Activated CD8-positive, alpha-beta T cell treated with anti-CD3 and anti-CD28 coated beads, Interleukin-2, amount 10 ng/mL, durations not matched to agents 7 days and 5 days (primary cell): ENCODE measurements at places on chromosomes 13 and 19. TPM values are rescaled to one million over a fixed set of nuclear protein-coding genes. Genes with fewer than 3 reads are reported as not detected.
A peak's percentile ranks its signal among the peaks of the same experiment; 100 is the strongest.

- DNase-seq, result no peak
- no peaks in the 10 kb centered on the region for H3K4me1 ChIP-seq
- no peak overlapping the region for H3K27ac ChIP-seq
- no peak overlapping the region for H3K4me3 ChIP-seq
These were observed 307.5 kb downstream of the TBC1D4 start for GRCh38 chr13:75174481-75174880.

DNA sequence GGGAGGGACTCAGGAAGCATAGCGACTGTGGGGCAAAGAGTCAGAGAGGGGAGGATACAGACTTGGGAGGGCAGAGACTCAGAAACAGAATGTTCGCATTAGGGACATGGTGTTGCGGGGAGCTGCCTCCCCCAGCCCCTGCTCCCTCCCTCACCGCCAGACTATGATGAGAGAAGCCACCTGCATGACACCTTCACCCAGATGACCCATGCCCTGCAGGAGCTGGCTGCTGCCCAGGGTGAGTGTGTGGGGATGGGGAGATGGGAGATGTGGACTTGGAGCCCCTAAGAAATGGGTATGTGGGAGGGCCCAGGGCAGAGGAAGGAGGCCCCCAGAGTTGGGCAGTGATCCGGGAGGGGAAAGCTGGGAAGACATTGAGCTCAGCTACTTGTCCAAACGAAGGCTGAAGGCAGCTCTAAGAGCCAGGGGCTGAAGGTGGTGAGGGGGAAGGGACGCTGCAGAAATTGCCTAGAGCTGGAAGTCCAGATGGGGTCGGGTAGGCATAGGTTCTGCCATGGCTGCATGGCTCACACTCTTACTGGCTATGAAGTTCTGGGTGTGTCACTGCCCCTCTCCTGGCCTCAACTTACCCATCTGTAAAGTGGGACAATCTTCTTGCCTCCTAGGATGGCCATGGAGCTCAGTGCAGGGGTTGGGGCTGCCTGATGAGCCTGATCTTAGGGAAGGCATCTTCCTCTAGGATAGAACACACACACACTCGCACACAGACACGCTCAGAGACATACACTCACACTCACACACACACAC is 1.4 kb downstream of the SPACA6 start:
- H3K4me3 ChIP-seq, result no peak overlapping the region
- DNase-seq, result no peak
- H3K27ac ChIP-seq, result no peak overlapping the region
- H3K36me3 ChIP-seq, result no peaks in the 10 kb centered on the region

DNA sequence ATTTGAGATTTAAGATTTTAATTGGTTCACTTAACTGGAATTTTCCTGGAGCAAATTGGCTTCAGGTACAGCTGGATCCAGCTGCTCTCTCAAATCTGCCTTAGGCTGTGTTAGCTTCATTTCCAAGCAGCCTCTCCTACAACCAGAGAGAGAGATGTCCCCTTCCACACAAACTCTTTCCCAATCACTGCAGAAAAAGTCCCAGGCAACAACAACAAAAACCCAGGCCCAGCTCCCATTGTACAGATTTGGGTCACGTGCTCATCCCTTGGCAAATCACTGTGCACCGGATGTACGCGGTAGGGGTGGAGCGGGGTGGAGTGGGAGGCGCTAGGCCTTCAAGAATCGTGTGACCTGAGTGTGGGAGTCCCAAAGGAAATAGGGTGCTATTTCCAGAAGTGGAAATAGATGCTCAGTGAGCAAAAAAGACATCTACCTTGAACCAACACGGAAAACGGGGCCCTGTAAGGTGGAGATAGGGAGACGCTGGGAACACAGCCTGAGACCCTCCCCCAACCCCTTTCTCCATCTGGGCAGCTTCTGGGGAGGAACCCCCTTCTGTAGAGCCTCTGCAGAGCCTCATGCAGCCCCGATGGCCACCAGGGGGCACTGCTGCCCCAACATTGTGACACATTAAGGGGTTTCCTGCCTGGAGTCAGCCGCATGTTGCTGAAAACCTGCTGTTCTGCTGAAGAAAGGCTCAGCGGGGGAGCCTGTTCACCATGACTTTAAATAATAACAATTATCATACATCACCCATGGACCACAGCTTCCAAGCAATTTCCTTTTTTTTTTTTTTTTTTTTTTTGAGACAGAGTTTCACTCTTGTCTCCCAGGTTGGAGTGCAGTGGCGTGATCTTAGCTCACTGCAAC is 25.4 kb downstream of the HPN start:
- H3K27ac ChIP-seq, result no peak overlapping the region
- no peaks in the 10 kb centered on the region for H3K27me3 ChIP-seq
- peaks cover 13% of the 10 kb centered on the region for H3K4me1 ChIP-seq
- H3K4me3 ChIP-seq, result no peak overlapping the region

- no peaks in the 10 kb centered on the region for H3K27me3 ChIP-seq
- H3K36me3 ChIP-seq, result no peaks in the 10 kb centered on the region
- no peak overlapping the region for H3K4me3 ChIP-seq
- DNase-seq, result no peak
These were observed 830.2 kb upstream of the SPRY2 start for GRCh38 chr13:81171065-81171647.

- no peak overlapping the region for H3K27ac ChIP-seq
- no peak for DNase-seq
- H3K27me3 ChIP-seq, result no peaks in the 10 kb centered on the region
- no peaks in the 10 kb centered on the region for H3K4me1 ChIP-seq
- no peak overlapping the region for H3K4me3 ChIP-seq
These were observed 628.8 kb downstream of the SLITRK6 start for GRCh38 chr13:85170372-85170771.

GRCh38 chr13:80345771-80346510 is 5.0 kb upstream of the SPRY2 start:
- no peaks in the 10 kb centered on the region for H3K36me3 ChIP-seq
- H3K4me1 ChIP-seq, result peaks cover 10% of the 10 kb centered on the region
- H3K27ac ChIP-seq, result no peak overlapping the region
- no peak for DNase-seq
- H3K4me3 ChIP-seq, result no peak overlapping the region
- H3K27me3 ChIP-seq, result peaks cover 25% of the 10 kb centered on the region

- H3K4me1 ChIP-seq, result peaks cover 10% of the 10 kb centered on the region
- no peak overlapping the region for H3K27ac ChIP-seq
- no peak overlapping the region for H3K4me3 ChIP-seq
- H3K36me3 ChIP-seq, result no peaks in the 10 kb centered on the region
- peaks cover 17% of the 10 kb centered on the region for H3K27me3 ChIP-seq
These were observed 3.3 kb downstream of the FCER2 start for GRCh38 chr19:7698583-7698982.

GRCh38 chr13:23637829-23638228 is 67.6 kb downstream of the TNFRSF19 start:
- no peak overlapping the region for H3K27ac ChIP-seq
- no peak overlapping the region for H3K4me3 ChIP-seq
- H3K27me3 ChIP-seq, result peaks cover 5% of the 10 kb centered on the region
- no peak for DNase-seq

DNA sequence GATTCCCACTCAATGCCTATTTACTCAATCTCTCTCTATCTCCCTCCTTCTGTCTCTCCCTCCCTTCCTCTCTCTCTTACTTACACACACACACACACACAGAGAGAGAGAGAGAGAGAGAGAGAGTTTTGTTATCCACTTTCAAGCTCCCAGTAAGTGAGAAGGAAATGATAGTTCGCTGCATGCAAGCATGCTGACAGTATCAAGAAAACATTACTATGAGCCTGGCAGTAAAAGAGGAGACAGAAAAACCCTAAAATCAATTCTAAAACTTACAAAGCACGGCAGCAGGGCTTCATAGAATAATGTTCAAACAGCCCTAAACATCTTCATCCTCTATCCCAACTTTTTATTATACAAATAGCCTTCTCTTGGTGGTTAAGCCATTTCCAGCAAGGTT is 171.9 kb downstream of the FOXO1 start:
- peaks cover 75% of the 10 kb centered on the region for H3K4me1 ChIP-seq
- H3K36me3 ChIP-seq, result peaks cover 7% of the 10 kb centered on the region
- no peaks in the 10 kb centered on the region for H3K27me3 ChIP-seq

DNA sequence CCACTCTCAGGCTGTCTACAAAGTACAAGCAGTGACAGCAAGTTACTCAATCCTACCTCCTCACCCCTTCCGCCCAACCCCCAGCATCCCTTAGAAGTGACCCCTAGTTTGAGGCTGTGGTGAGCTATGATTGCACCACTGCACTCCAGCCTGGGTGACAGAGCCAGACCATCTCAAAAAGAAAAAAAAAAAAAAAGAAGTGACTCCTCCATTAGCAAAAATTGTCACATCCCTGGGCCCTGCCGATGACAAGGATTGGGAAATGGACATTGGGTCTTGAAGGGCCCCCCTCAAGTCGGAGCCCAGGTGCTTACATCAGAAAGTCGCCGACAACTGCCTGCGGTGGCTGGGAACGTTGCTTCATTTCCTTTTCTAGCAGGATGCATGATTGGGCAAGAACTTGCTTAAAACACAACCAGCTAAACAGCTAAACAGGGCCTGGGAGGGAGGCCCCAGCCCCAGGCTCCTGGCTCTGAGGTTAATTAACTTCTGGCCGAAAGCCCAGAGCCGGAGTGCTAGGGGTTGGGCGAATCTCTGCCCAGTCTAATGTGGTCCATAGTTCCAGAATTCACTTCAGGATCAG is 15.3 kb downstream of the RAB3D start:
- no peaks in the 10 kb centered on the region for H3K27me3 ChIP-seq
- peaks cover 14% of the 10 kb centered on the region for H3K36me3 ChIP-seq
- H3K4me1 ChIP-seq, result peaks cover 37% of the 10 kb centered on the region
- DNase-seq, result peak; percentile 79
- H3K4me3 ChIP-seq, result peak overlapping the region; percentile 73

Gene SIAH3
- not detected for total RNA-seq

Gene THSD1
- 0.08 TPM for total RNA-seq

Gene CCDC70
- not detected for total RNA-seq
